Osteocyte (in vitro differentiated cells): ENCODE measurements at places on chromosomes 13 and 19.

- no peak for DNase-seq
These were observed 10.3 kb upstream of the ZNF83 start for GRCh38 chr19:52648336-52649016.

DNA sequence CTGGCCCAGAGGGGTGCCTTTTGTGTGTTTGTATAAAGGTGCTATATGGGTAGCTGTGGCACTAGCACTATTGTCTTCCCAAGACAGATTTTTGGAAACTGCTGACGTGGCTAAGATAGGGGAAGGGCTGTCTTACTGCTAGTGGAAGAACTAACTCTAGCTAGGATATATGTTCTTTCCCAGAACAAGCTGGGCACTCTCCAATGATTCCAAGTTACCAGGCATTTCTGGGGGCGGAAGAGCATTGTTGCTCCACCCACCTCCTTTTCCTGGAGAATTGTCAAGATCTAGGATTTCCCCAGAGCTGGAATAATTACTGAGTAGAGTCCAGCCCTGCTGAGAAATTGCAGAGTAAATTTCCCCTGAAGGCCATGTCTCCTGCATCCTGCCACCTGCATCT is 408.3 kb downstream of the KLF5 start:
- no peak for DNase-seq

DNA sequence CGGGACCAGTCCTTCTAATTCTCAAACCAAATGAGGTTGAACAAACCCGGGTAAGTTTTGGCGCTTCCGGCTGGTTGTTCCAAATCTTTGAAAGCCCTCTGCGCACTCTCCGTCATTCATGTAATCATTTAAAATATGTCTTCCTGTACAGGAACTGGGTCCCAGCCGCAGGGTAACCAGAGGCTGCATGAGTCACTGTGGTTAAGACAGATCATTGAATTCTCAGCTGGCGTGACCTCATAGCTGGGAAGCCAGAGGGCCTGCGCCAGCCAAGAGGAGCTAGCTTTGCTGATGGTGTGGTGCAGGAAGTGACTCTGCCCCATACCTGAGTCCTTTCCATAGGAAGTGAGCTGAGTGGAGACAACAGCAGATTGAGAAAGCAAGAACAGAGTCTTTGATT is 135.2 kb downstream of the TSHZ3 start:
- DNase-seq, result peak; percentile 89

- DNase-seq, result no peak
These were observed 3.2 kb downstream of the SHC2 start for GRCh38 chr19:457636-458035.

DNA sequence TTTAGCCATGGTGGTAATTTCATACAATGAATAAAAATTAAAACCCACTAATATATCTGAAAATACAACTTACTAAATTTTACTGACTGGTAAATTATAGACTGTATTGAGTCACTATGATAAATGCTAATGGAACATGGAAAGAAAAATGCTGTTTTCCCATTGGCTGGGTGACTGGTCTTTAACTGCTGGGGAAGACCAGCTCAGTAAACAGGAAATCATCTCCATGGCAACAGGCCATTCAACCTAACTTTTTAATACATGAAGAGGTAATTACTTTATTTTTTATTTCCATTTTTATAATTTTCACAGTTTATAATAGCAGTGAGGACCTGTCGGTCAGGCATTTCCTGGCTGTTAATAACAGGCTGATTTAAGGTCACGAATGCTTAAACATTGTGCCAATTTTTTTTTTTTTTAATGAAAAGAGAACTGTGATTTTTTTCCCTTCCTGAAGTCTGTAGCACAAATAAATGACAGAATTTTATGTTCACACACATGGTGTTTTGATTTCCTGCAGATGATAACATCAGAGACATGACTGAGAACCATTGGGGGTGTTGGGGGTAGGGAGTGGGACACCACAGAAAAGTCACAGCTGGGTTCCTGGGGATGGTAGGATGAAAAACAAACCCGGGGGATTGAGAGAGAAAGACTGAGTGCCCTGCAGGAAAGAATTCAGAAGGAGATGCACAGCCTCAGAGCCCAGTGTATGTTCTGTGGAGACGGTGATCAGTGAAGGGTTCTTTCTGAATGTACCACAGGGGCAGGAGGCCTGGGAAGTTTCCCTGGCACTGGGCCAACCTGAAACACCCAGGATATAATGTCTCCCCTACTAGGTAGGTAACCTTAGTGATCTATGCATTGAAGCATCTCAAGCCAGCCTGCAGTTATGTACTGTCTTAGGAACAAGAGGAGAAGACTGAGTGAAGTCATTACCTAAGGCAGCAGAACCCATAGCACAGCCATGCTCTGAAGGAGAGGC is 297.1 kb downstream of the COG6 start:
- no peak for DNase-seq

- no peak for DNase-seq
These were observed 3.1 kb upstream of the NKPD1 start for GRCh38 chr19:45163751-45164460.
